NCI-H2081 (cell line): ENCODE measurements at places on chromosomes 4 and X.

DNA sequence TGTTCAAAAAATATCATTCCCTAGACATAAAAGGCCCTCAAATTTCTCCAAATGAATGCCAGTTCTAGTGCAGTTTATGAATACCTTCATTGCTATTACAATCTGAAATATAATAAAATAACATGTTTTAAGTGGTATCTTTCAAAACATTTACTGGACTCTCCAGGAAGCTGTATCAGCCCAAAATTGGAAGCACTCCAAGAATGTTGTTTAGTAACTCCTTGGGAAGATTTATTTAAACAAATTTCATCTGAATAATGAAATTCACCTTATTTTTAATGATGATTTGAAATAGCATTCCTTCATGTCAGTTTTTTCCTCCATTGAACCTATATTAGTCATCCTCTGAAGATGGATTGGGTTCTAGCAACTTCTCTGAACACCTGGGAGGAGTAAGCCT, 217.2 kb upstream of the PCDH18 start:
- no peak for DNase-seq

DNA sequence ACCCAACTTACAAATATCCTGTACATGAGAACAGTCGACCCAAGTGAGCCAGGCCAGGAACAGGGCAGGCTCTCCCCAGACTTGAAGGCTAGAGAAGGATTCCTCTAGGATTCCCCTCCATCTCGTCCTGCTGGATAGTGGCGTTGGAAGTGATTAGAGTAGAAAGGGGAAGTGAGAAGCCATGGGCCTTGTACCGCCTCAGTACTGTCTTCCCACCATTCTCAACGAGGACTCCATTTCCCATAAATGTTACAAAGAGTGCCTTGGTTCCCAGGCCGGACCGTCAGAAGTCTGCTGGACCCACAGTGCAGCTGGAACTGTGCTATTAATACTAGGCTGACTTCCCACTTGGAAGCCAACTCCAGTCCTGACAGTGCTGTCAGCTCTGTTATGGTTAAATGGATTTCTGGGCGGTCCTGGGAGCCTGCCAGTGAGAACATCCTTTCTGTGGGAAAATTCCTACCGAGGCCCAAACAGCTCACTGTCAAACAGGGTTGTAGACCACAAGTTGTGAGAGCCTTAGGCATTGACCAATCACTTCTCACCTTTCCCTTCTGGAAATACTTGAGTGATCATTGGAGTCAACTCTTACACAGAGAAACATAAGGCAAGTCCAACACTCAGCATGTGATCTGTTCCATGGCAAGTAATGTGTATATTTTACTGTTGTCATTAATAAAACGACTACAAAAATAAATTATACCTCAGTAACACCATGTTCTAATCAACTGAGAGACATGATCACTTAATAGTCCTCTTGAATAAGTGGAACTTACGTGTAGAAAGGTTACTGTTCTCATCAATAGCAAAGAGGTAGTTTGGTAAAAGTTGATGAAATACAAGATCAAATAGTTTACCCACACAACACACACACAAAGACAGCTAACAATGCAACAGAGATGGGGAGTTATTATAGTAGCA, 58.4 kb downstream of the AMELX start:
- DNase-seq = no peak

DNA sequence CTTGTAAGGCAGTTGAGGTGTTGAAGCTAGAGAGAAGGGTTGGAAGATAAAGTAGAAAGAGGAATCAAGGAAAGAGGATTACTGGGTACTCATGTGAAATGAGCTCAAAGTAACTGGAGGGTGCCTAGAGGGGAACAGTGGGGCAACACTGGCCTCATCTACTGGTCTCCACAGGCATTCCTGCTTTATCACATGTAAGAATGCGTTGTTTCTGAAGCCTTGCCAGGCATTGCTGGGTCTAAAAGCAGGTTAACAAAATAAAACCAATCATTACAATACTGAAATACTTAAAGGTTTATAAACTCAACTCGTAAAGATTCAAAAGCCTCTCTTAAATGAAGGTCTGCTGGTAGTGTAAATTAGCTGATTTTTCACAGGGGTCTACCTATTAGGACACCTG, 96.0 kb downstream of the FANCB start:
- no peak for DNase-seq

- no peak for DNase-seq
These were observed 125.8 kb upstream of the RXFP1 start for GRCh38 chr4:158395889-158396288.

DNA sequence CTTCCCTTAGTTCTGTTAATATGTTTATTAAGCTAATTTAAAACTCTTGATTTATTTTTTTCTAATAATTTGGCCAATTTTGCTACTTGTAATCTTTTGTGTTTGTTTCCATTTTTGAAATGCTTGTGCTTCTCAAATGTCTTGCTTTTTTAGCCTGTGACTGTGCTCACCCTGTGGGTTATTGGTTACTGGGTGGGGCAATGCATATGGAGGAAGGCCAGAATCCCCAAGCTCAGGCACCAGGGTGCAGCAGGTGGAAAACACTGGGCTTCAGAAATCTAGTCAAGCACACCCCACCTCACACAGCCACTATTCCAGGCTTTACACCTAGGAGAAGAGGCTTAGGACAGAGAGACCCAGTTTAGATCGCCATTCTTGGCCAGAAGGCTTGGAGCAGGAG, 33.1 kb downstream of the ETNPPL start:
- DNase-seq = no peak

DNA sequence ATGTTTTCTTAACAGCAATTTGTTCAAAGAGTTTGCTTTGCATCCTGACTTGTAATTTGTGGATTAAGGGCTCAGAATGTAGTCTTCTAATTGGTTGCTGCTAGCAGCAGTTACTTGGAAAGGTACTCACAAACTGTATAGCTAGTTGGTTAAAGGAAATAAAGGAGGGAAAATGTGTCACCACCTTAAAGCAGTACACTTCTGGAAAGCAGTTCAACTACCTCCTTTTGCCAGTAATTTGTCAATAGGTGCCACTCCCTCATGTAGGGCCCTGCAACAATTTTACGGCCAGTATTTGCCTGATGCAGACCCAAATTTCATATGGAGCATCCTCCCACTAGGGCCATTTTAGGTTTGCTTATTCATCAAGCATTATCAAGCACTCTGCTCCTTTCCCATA, 20.8 kb downstream of the AMOT start:
- no peak for DNase-seq

DNA sequence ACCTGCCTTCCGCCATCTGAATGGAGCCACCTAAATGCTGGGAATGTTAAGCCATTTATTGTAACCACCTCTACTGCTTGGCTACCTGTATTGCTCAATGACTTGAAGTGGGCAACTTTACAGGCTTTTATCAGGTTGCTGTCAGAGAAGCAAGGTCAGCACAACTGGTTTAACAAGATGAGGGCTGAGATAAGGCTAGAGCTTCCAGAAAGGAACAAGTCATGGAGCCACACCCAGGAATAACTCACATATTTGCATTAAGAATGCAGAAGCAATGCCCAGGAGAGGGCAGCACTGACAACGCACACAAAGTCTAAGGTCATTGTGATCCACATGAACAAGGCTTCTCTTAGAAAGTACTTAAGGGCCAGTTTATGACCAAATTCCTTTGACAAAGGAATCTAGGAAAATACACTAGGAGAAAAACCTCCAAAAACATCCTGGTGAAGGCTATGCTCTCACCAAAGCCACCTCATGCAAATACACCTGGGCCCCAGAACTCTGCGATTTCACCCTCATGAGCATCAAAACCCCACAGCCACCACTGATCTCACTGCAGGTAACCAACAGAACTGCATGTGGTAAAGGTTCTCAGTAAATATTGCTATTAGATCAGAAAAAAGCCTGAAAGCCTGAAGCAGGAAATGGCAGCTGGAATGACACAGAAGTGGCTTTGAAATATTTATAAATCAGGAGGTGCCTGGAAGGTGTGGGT, 15.0 kb upstream of the STS start:
- peak; percentile 70 for DNase-seq

- no peak for DNase-seq
These were observed 15.9 kb upstream of the NOCT start for GRCh38 chr4:138999666-139000065.

DNA sequence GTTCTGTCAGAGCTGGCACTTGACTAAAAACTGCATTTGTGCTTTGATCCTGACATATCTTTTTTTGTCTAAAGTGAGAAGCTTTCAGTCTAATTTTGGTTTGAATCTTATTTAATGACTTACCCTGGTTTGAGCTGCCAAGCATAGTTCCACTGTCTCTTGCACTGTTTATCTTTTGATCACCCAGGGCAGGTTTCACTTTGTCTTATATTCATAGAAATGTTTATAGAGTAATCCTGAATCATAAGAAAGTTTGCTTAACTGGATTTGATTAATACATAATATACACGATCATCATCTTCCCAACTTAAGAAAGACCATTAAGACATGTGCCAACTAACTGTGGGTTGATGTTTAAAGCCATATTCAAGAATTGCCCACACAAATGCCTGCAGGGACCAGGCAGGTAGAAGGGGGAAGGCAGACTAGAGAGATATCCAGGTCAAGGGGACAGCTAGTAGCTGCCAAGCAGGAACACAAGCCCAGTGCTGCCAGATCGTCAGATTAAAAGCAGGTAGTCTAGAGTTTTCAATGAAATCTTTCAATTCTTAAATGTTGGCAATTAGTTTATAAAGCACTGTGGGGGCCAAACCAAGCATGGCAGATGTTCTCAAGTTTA, 1.9 kb downstream of the GK start:
- no peak for DNase-seq

DNA sequence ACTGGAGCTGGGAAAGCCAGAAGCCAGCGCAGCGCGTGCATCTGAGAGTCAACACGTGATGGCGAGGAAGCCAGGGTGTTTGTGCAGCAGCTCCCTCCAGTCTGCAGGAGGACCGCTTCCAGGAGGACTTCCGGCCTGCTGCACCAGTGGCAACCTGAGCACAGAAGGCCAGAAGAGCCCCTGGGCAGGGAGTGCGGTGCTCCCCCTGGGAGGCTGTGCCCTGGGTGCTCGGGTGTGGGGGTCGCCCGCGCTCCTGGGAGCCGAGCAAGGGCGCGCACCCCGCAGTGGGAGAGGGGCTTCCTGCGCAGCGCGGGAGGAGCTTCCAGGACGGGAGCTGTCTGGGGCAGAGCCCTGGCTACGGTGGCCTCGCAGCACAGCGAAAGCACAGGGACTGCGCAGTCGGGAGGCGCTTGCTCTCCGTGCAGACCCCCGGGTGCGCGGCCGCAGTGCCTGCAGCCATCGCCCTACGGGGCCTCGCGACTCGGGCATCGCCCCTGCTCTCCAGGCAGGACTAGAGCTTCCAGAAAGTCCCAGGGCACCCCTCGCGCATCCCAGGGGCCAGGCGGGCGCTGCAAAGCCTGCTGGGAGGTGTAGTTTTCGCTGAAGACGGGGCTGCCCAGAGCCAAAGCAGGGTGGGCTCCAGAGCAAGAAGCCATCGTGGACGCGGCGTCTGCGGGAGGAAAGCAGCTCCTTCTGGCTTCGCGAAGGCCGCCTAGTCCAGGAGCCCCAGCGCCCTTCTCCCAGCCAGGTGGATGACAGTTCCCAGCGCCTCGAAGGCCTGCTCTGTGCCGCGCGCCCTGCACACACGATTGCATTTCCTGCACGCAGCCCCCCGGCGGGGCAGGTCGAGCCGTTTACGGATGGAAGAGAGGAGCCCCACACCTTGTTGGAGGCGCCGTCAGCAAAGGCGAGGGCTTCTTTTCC, 24.1 kb upstream of the WFS1 start:
- no peak for DNase-seq

DNA sequence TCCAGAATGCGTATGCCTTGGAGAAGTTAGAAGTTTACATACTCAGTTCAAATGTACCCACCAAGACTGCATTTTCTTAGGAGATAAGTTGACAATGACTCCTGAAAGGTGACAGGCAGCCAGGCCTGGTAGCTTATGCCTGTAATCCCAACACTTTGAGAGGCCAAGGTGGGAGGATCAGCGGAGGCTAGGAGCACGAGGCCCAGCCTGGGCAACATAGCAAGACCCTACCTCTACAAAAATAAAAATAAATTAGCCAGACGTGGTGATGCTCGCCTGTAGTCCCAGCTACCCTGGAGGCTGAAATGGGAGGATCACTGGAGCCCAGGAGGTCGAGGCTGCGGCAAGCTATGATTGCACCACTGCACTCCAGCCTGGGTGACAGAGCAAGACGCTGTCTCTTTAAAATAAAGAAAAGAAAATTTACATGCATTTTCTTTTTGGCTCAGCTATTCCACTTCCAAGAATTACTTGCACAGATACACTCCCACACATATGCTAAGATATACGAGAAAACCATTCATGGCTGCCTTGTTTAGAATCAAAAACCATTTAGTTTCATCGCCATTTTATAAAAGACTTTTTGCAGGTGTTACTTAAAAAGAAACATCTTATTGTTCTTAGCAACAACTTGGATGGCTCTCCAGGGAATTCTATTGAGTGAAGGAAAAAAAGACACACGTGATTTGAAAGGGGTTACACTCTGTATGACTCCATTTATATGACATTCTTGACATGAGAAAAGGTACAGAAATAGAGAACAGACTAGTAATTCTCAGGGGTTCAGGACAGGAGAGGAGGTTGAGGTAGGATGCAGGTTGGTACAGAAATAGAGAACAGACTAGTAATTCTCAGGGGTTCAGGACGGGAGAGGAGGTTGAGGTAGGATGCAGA, 66.3 kb downstream of the DHRSX start:
- no peak for DNase-seq
